ENCODE measurements at places on chromosomes 12 and 14.

DNA sequence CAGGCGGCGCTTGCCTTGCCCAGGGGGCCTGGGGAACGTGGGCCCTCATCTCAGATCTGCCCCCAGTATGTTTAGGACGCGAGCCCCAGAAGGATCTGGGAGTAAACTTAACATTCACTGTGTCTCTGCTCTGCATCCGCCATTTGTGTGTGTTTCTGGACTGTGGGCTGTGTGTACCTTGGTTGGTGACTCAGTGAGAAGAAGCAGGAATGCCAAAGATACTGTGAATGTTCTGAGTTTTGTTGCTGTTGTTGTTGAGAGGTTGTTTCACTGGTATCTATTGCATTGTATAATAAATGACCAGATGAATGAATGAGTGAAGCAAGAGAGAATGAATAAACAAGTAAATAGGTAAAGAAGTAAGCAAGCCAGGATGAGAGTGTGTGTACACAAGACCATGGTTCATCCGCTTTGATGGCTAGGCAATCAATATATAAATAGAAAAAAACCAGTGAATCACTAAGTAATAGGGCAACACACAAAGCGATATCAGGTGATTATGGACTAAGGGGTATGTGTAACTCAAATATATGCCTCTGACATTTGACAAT lies 20.5 kb downstream of the MEG3 start:
- no peak for DNase-seq

DNA sequence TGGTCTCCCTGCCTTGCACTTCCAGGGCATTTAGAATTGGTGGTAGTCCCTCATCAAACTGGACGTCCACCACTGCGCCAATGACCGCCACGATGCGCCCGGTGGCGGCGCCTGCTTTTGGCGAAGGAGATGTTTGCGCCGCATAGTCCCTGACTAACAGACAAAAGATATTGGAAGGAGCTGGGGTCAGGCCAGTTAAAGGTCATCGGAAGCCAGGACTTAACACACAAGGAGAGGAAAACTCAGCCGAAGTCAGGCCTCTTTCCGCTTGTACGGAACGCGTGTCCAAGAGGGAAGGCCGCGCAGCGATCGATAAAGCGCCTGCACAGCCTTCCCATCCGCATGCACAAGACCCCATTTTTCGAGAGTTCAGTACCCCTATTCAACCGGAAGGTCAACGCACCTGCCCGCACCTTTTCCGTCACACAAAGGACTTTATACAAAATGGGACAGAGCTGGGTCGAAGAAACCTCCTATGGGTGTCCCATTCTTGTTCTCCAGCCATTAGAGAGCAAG lies 525 bp downstream of the ATP5F1B start:
- DNase-seq, result no peak

DNA sequence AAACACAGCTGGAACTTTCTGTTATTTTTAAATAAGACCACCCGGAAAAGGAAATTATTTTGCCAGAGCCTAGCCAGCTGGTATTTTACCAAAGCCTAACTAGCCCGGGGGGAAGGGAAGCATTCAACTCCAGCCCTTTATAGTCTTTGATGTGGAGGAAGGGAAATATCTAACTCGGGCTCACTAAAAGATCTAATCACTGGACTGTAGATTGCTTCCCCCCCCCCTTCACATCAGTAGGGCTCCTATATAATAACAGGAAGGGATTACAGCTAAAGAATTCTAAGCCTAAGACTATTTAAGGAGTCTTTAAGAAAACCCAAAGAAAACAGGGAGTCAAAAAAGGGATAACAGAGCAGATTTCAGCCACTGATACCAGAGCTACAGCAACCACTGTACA lies 431.1 kb downstream of the KCNH5 start:
- no peak for DNase-seq

- DNase-seq, result no peak
These were observed 1.7 kb upstream of the LRP1 start for GRCh38 chr12:57126561-57126960.

GRCh38 chr12:58364389-58365086 lies 423.2 kb downstream of the ATP23 start:
- DNase-seq, result no peak

- DNase-seq, result no peak
These were observed 308.2 kb upstream of the FBXO33 start for GRCh38 chr14:39740454-39740853.

- DNase-seq, result no peak
These were observed 129.5 kb downstream of the STXBP6 start for GRCh38 chr14:24920265-24921075.

DNA sequence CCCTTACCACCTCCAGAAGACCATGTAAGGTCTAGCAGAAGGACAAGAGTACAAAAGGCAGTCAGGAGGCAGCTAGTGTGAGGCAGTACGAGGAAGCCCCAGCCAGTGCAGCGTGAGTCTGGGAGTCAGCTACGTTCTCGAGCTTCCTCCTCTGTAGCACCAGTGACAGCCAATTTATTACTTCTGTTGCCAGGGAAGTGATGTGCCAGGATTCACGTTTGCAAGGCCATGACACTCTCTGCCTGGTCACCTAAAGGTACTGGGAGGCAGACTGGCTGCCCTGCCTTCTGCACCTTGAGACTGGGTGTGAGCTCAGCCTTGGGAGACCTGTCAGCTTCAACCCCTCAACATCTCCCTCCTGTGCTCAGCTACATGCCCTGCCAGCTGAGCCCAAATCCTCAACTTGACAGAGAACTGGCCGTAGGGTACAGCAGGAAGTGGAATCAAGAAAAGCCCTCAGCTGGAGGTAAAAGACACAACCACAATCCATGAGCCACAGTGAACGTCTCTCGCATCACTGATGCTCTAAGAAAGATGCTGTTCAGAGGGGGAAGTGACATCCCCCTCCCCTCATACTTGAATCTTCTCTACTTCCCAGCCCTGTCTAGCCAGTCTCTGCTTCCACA lies 182.5 kb upstream of the RGS6 start:
- DNase-seq, result no peak

Data from HL-60 (cell line).